ENCODE measurements at places on chromosomes 16 and 17. TPM values are rescaled to one million over a fixed set of nuclear protein-coding genes. Genes with fewer than 3 reads are reported as not detected.

ACSM2A gene
- polyA plus RNA-seq, result not detected

OTOA gene
- polyA plus RNA-seq, result 0.44 TPM

C1QTNF8 gene
- not detected for polyA plus RNA-seq

ASPHD1 gene
- polyA plus RNA-seq, result 29.8 TPM

KRTAP2-2 gene
- polyA plus RNA-seq, result not detected

NECAB2 gene
- 0.65 TPM for polyA plus RNA-seq

SPHK1 gene
- 5.8 TPM for polyA plus RNA-seq

GP1BA gene
- 0.05 TPM for polyA plus RNA-seq

ACE gene
- 1.3 TPM for polyA plus RNA-seq

CARD14 gene
- not detected for polyA plus RNA-seq

KCNAB3 gene
- 0.87 TPM for polyA plus RNA-seq

RRN3 gene
- 8.8 TPM for polyA plus RNA-seq

SPN gene
- polyA plus RNA-seq, result 1.1 TPM

MPV17L gene
- polyA plus RNA-seq, result 3.1 TPM

AATK gene
- polyA plus RNA-seq, result 3.1 TPM

HS3ST4 gene
- 0.58 TPM for polyA plus RNA-seq

GRAPL gene
- not detected for polyA plus RNA-seq

HSD17B1 gene
- polyA plus RNA-seq, result 4.8 TPM

ARHGAP23 gene
- 6.6 TPM for polyA plus RNA-seq

IFT20 gene
- 94.9 TPM for polyA plus RNA-seq

DHRS7C gene
- not detected for polyA plus RNA-seq
